ENCODE measurements at places on chromosomes 13 and 19.

- DNase-seq = no peak
Measured at GRCh38 chr13:98690348-98691022, 62.0 kb downstream of the SLC15A1 start.

DNA sequence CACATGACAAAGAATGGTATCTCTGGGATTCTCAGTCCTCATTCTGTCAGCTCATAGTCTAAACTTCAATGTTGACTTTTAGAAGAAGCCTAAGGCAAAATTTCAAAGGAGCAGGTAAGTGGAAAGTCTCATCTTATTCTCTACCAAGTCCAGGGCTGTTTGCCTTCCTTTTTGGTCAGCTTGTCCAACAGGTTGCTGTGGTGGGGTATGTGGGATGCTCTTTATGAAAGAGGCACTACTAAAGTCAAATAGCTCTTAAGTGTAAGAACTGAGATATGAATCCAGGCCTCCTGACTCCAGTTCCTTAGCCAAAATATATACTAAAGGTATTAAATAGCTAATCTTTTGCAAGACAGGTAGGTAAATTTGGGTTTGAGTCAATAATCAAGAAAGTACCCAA is 540.6 kb upstream of the SPRY2 start:
- DNase-seq = no peak

DNA sequence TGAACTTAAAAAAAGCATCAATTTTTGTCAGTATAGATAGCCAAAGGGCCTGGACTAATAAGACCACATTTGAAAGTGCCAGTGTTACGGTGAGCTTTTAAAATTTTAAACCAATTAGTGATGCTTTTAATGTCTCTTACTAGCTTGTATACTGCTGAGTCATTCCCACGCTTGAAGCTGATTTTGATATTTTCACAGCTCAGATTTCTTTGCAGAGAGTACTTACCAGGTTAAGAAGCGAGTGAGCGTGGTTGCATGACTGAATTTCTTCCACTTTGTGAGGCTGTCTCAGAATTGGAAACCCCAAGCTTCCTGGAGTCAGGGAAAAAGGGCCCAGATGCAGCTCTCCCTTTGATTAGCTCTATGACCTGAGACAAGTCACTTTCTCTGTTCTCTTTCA is 74.5 kb upstream of the NBEA start:
- DNase-seq = no peak

DNA sequence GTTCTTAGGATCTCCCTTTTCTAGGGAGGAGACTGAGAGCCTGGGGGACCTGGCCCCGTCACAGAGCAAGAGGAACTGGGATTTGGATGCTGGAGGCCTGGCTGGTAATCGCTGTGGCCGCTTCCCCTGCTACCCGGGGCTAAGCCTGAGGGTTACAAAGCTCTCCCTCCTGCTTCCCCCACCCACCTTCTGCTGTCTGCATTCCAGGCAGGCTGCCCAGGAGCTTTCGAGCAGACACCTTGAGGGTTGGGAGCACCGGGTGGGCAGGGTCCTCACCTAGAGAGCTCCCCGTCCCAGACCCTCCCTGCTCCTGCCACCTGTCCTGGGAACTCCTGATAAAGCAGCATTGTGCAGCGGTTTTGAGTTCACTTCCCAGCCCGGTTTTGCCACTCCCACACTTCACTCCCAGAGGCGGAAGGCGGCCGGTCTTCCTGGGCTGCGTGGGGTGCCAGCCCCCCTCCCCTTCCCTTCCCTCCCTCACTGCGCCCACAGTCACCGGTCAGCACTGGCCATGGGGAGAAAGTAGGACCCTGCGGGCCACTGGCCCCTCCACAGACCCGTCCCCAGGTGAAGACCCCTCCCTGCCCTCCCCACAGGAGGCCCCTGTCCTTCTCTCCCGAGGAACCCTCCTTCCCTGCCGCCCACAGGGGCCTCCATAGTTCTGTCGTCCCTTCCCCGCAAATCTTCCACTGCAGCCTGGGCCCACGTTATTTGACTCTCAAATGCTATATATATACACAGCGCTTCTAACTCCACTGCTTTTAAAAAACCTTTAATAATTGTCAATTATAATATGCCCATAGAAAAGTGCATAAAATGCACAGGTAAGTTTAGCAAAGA is 8.1 kb downstream of the PAK4 start:
- no peak for DNase-seq

- no peak for DNase-seq
Measured at GRCh38 chr19:17527326-17527725, 15.9 kb downstream of the PGLS start.

GRCh38 chr19:55471266-55471665 is 5.2 kb upstream of the ZNF628 start:
- DNase-seq = no peak

DNA sequence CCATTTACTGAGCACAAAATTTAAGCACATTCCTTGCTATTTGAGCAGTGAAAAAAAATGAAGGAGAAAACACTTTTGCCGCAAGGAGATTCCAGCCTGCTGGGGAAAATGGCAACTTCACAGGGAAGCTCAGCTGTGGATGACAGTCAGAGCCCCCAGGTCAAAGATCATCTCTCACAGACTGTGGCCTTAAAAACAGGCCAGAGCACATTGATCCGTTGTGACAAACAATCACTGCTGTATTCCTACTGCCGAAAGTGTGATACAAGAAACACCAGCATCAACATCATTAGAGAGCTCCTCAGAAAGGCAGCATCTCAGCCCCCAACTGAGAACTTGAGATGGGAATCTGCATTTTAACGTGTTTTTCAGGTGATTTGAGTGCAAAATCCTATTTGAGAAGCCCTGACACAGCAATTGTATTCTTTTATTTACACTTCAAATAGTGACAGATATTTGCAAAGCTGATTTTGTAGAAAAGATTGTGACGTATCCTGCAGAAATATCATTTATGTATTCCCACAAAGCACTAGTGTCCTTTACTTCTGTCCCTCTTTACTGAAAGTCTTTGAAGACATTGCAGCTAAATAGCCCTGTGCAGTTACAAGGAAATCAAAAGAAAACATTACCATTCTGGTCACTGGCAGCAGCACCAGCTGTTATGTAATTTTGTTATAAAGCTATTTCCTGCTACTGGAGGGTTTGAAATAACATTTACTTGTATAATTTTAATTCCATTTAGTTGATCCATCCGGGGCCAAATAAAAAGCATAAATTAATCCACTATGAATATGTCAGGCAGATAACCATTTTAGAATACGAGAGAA is 652.0 kb downstream of the LIG4 start:
- peak; percentile 12 for DNase-seq

- no peak for DNase-seq
Measured at GRCh38 chr13:21100994-21101757, 39.8 kb upstream of the LATS2 start.

GRCh38 chr19:28980236-28980868 is 232.6 kb downstream of the UQCRFS1 start:
- no peak for DNase-seq

GRCh38 chr13:79458436-79458835 is 22.5 kb upstream of the NDFIP2 start:
- no peak for DNase-seq

- DNase-seq = peak; percentile 87
Measured at GRCh38 chr13:31885994-31886393, 145.6 kb upstream of the FRY start.

DNA sequence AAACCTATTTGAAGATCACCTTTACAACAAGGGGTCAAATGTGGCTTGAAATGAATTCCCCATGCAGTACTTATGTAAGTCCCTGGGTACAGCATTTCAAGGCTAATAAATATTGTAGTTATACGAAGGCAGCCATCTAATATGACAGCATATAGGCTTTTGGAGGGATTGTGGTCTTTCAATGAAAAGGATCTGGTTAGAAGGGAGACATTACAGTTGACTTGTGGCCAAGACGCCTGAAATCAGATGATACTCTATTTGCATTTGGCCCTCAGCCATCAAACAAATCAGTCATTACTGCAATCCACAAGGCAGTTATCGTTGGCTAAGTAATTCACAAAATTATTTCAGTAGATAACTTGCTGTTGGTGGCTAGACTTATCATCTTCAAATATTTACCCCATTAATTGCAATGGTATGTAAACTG is 242.7 kb downstream of the DCLK1 start:
- DNase-seq = no peak

DNA sequence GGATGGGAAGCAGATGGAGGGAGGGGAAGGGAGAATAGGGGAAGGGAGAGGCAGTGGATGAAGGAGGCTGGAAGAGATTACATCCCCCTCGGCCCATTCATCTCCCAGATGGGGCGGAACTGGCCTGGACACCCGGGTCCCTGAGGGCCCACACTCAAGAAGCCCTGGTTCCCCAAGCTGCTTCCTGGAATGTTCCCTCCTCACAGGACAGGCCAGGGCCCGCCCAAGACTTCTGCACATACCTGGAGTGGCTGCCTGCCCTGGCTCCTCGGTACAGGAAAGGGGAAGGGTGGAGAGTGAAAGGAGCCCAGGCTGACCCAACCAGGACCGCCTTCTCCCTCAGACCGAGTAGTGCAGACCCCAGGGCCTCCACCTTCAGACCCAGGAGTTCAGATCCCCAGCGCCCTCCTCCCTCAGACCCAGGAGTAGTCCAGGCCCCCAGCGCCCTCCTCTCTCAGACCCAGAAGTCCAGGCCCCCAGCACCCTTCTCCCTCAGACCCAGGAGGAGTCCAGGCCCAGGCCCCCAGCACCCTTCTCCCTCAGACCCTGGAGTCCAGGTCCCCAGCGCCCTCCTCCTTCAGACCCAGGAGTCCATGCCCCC is 489 bp downstream of the NTF4 start:
- DNase-seq = no peak

DNA sequence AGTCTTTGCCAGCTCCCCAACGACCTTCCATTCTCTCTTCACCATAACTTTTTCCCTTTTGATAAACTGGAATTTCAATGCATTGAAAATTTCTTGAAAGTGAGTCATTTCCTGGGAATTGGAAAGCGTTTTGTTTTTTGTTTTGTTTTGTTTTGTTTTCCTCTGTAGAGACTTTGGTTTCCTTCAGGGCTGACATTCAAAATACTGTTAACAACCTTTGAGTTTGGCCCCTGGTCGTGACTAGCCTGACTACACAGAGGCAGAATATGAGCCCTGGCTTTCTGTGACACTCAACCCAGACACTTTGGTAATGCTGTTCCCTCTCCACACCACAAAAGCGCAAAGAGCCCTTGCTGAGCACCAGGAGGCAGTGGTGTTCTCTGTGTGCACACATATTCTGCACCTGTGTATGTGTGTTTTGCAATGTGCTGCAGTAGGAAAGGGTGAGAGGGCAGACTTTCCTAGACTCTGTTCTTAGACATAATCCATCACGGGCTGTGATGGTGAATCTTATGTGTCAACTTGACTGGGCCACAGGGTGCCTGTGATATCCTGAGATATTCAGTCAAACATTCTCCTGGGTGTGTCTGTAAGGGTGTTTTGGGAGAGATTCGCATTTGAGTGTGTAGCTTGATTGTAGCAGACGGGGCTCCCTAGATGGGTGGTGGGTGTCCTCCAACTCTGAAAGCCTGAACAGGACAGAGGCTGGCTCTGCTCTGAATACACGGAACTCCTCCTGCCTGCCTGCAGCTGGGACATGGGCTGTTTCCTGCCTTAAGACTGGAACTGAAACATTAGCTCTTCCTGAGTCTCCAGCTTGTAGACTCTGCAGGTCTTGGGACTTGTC is 29.5 kb upstream of the ANKRD10 start:
- DNase-seq = no peak

GRCh38 chr13:20193907-20194631 is 1.3 kb upstream of the GJB2 start:
- DNase-seq = no peak

GRCh38 chr13:95356916-95357315 is 55.7 kb upstream of the ABCC4 start:
- DNase-seq = no peak

- peak; percentile 93 for DNase-seq
Measured at GRCh38 chr19:9406798-9407352, 28.5 kb downstream of the ZNF266 start.

GRCh38 chr13:46593398-46593797 is 40.4 kb downstream of the LRCH1 start:
- DNase-seq = no peak

GRCh38 chr19:33278403-33279269 is 23.7 kb downstream of the CEBPA start:
- DNase-seq = no peak

DNA sequence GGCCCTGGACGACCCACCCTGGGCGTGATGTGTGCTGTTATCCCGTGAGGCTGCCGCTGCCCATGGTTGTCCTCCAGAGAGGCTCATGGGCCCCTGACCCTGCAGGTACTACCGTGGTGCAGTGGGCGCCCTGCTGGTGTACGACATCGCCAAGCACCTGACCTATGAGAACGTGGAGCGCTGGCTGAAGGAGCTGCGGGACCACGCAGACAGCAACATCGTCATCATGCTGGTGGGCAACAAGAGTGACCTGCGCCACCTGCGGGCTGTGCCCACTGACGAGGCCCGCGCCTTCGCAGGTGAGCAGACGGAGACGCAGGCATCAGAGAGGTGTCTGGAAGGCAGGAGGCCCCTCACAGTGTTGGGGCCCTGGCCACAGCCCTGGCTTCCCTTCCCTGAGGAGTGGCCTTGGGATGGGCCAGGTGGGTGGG is 11.1 kb upstream of the MARCHF2 start:
- DNase-seq = no peak

DNA sequence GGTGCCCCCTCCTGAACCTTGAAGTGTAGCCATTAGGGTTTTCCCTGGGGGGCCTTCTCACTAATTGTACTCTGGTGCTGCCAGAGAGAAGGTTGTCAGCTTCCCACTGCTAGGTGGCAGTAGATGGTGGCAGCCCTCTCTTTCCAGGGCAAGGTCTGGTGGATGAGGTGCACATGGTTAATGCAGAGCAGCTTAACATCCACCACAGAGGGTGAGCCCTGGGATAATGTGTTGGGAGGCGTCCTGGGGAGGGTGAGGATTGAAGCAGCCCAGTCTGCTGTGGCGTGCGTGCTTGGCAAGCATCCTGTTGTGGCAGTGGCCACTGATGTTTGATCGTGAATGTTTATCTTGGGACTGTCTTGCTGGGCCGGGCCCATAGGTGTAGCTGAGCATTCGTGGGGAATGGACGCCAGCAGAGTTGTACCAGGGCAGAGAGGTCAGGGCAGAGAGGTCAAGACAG is 5.8 kb downstream of the EGLN2 start:
- no peak for DNase-seq

- no peak for DNase-seq
Measured at GRCh38 chr19:33740811-33741396, 55.8 kb upstream of the KCTD15 start.

- DNase-seq = no peak
Measured at GRCh38 chr13:37129866-37130265, 24.4 kb upstream of the CSNK1A1L start.

- peak; percentile 96 for DNase-seq
Measured at GRCh38 chr19:58543826-58544590, at the start of gene TRIM28. TRIM28 (plus strand) TSS chr19:58544064; CDS start chr19:58544758, 694 bp downstream.

DNA sequence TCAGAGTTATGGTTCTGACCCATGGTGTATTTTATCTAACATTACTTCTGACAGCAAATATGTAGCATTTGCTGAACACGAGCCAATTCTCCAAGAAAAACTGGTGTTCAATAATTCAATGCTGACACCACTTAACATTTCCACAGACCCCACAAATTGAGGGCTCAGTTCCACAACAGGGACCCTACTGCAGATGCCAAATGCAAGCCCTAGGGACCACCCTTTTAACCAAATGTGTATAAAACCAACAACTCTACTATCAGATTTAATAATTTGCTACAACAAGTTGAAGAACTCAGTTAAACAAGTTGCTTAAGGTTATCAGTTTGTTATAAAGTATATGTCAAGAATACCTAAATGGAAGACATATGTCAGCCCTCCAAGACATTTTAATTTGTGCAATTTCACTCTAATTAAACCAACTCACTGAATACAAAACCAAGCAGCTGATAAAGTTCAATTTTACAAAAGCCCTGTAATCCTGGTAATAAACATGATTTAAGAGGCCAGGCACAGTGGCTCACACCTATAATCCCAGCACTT is 6.7 kb downstream of the ZNF44 start:
- no peak for DNase-seq

- no peak for DNase-seq
Measured at GRCh38 chr13:45439781-45440462, 21.7 kb upstream of the SLC25A30 start.

Measured in SK-N-DZ (cell line).